CD4-positive, alpha-beta memory T cell (primary cell): ENCODE measurements at places on chromosomes 12 and 14. TPM values are rescaled to one million over a fixed set of nuclear protein-coding genes. Genes with fewer than 3 reads are reported as not detected.

GPRC5D gene
- polyA plus RNA-seq = not detected

RNASE2 gene
- not detected for polyA plus RNA-seq

RPGRIP1 gene
- polyA plus RNA-seq = not detected

GALNT9 gene
- polyA plus RNA-seq = 0.61 TPM
